ENCODE measurements at places on chromosomes 11 and 22.

DNA sequence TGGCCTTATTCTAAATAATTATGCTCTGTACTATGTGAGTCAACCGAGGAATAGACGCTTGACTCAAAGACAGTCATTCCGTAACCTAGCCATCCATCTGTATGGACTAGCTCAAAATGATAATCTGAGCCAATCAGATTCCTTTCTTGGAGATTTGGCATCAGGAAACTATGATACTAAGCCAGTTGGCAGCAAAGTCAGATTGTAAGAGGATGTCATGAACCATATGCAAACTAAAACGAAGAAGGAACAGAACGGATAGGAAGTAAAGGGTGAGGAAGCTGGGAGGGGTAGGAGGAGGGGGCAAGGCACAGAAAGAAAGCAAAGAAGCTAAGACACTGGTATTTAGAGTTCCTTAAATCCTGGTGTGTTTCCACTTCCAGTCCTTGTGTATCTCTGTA is 10.7 kb upstream of the SESN3 start:
- DNase-seq, result no peak

DNA sequence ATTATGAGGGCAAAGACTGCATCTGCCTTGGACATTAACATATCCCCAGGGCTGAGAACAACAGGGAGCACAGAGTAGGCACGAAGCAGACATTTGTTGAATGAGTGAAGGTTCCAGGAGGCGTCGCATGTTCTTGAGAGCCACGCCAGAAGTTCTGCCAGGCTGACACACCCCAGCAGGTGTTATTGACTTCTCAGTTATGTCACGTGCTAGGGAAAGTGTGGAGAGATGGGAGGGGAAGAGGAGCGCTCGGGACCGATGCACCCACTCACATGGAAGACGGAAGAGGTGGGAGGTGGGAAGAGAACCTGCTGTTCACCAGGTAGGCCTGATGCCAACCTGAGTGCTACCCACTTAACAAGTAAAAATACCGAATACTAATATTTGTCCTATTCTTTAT is 232.8 kb downstream of the LARGE1 start:
- DNase-seq, result no peak

DNA sequence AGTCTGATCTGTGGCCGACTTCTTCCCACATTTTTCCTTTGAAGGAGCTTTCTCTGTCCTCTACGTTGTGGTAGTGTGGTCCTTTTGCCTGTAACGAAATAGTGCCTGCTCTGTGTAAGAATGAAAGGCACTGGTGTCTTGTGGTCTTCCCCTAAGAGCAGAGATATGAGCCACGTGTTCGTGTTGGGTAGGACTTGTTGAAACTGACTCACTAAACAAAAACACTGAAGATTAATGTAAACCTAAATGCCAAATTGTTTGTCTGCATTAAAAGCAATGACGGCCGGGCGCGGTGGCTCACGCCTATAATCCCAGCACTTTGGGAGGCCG is 10.1 kb upstream of the RPS3 start:
- DNase-seq, result no peak

DNA sequence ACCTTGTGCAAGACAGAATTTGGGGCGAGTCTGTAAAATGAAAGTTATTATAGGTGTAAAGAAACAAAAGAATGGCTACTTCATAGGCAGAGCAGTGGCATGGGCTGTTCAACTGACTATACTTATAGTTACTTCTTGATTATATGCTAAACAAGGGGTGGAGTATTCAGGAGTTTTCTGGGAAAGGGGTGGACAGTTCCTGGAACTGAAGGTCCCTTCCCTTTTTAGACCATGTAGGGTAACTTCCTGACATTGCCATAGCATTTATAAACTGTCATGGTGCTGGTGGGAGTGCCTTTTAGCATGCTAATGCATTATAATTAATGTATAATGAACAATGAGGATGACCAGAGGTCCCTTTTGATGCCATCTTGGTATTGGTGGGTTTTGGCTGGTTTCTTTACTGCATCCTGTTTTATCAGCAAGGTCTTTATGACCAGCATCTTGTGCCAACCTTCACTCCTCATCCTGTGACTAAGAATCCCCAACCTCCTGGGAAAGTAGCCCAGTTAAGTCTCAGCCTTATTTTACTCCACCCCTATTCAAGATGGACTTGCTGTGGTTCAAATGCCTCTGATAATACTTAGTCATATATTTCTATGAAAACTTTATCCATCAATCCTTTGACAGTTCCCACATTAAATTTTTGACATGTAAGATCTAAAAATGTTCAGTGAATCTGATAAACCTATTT is 118.6 kb downstream of the ARHGAP42 start:
- DNase-seq, result no peak

DNA sequence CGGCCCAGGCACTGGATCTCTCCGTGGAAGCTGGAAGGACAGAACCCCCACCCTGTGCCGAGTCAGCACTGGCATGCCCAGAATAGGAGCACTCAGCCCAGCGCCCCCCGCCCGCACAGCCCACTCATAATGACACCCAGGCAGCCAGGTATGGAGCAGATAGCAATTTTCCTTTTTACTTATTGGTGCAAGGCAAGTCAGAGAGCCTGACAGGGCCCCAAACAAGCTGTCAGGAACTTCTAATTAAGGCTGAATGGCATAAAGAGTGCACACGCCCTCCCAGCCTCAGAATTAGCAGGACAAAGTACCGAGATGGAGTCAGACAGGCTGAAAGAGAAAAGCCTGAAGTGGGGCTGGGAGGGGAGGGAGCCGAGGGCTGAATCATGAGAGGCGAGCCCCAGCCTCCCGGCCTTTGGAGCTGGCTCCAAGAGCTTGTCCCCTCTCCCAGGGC is 76.9 kb downstream of the DSCAML1 start:
- DNase-seq, result no peak

GRCh38 chr11:111632516-111633220 is 30.4 kb downstream of the SIK2 start:
- no peak for DNase-seq

DNA sequence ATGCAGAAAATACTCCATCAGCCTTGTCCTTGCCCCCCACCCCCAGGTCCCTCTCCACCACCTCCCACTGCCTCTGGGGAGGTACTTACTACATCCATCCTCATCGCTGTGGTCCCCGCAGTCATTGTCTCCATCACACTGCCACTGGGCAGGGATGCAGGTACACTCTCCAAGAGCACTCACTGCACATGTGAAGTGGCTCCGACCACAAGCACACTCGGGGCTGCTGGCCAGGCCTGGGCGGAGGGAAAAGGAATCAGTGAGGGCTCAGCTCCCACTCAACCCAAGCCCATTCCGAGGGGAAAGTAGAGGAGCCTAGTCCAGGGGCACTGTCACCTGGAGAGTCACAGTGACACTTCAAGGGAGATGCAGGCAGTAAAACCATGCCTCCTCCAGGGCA is 15.7 kb downstream of the LRP4 start:
- no peak for DNase-seq

- DNase-seq, result no peak
Measured at GRCh38 chr22:45762545-45763235, 91.1 kb downstream of the ATXN10 start.

- no peak for DNase-seq
Measured at GRCh38 chr22:36227396-36227795, 11.9 kb downstream of the APOL2 start.

DNA sequence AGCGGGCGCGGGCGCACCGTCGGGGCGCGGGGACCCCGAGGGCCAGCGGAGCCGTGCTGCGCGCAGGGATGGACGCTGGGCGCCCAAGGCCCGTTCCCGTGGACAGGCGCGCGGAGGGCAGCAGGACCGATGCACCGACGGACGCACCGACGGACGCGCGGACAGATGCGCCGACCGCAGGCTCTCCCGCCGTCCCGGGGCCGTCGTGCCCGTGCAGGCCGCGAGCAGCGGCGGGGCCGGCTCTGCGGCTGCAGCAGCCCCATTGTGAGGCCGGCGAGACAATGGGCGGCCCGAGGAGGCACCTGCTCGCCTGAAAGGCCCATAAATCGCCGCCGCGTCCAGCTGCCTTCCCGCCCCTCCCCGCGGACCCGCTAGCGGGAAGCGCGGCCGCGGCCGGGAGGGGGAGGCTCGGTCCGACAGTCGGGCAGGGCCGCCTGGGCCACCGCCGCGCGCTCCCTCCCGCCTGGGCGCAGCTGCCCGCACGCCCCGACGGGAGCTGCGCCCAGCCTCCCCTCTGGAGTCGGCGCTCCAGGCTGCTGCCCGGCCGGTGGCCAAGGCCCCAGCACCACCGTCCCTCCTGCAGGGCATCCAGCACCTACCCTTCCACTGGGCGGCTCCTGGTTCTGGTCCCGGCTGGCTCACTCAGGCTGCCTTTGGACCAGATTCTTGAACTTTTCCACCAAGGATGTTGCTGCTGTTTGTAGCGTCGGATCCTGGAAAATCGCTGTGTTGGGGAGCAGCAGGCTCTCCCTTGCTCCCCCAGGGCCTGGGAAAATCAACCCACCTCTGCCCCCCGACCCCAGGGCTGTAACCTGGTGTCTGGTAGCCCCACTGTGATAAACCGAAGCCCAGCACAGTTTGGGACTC is 15.8 kb downstream of the CDKN1C start:
- DNase-seq, result no peak

DNA sequence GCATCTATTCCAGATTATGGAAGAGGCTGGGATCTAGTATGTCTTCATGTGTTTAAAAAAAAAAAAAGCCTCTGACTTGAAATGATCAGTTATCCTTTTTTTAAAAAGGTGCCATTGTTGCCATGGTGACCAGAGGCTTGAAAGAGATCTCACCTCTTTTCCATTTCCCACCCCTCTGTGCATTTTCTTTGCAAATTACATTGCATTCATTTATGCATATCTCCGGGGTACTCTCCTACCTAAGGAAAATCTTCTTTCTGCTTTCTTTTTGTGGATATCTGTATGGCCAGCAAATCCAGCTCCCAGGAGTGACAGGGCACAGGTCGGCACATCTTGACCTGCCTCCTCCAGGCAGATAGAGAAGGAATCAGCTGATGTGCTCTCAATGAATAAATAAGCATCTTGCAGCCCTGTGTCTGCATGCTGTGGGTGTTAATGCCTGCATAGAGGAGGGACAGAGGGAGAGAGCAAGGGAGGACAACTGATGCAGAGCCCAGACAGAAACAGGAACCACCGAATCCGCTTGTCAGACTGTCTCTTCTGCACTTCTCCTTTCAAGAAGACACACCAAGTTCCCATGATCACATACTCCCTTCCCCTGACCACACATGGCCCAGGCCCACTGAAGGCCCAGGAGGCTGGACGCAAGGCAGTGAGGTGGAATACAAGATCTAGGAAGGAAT is 50.9 kb downstream of the CWC15 start:
- no peak for DNase-seq

DNA sequence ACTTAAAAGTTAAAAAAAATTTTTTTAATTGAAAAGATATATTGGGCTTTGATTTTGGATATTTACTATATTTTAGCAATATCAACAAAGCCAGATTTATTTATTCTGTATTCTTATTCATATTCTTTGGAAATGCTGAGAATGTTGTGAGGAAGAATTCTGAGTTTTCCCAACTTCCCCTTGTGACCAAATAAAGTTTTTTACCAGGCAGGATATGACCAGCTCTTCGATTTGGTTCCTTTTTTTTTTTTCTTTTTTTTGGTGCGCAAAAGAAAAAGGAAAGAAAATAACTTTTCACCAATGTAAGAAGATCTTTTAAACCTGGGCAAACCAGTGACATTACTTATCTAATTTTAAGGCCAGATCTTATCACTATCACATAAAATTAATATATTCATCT is 12.9 kb downstream of the TCP11L1 start:
- DNase-seq, result no peak

- no peak for DNase-seq
Measured at GRCh38 chr11:120746376-120746775, 234.8 kb downstream of the GRIK4 start.

- no peak for DNase-seq
Measured at GRCh38 chr11:45473341-45473895, 187.3 kb upstream of the SYT13 start.

DNA sequence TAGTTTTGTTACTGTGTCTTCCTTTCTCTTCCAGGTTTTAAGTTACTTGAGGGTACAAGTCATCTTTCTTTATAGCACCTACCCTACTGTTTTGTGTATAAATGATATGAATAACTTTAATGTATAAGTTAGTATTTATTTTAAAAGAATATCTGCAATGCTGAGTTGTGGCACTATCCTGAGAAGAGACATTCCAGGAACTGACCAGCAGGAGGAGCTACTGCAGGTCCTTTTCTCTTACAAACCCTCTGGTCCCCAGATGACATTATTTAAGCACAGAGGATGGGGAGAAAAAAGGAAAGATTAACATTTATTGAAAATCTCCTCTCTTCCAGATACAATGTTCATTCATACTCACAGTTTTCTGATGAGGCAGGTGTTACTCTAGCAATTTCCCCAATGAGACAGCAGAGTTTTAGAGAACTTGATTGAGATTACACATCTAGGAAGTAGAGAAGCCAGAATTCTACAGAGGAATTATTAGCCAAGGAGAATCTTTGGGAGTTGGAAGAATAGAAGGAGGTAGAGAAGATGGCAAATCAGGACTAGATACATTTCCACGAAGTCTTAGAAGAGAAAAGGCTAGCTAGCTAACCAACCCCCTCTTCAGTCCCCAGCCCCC is 541.2 kb upstream of the API5 start:
- peak; percentile 17 for DNase-seq

DNA sequence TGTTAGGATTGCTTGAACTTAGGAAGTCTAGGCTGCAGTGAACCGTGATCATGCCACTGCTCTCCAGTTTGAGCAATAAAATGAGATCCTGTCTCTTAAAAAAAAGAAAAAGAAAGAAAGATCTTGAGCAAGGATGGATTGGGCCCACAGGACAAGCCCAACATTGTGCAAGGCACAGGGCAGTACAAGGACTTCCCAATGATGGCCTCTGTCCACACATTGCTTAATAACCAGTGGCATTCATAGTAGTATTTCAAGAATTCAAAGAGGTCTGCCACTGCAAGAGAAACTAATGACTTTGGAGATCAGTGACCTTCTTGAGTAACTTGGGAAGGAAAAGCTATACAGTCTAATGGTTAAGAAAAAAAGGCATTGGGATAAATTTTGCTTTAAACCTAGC is 44.6 kb downstream of the SEZ6L start:
- no peak for DNase-seq

GRCh38 chr11:74001822-74002286 is 7.0 kb downstream of the UCP3 start:
- DNase-seq, result no peak

- DNase-seq, result no peak
Measured at GRCh38 chr11:44424841-44425240, 114.9 kb upstream of the ALX4 start.

GRCh38 chr22:49728570-49729271 is 99.0 kb downstream of the BRD1 start:
- no peak for DNase-seq

All from NCI-H1930 (cell line).